ENCODE measurements at places on chromosomes 12 and 14. TPM values are rescaled to one million over a fixed set of nuclear protein-coding genes. Genes with fewer than 3 reads are reported as not detected.

The BEST3 gene
- 0.11 TPM for total RNA-seq

The PA2G4 gene
- total RNA-seq = 87.9 TPM

The ENDOU gene
- not detected for total RNA-seq

The OTUB2 gene
- total RNA-seq = 1.3 TPM

The SERPINA9 gene
- total RNA-seq = not detected

The GLT8D2 gene
- 64.7 TPM for total RNA-seq

The GDF3 gene
- total RNA-seq = not detected

- DNase-seq = no peak
These were observed 121.9 kb downstream of the PIK3C2G start for GRCh38 chr12:18383203-18383602.

- no peak for DNase-seq
These were observed 250.1 kb downstream of the APAF1 start for GRCh38 chr12:98895086-98895651.

GRCh38 chr12:112946236-112947000 is 8.1 kb downstream of the OAS3 start:
- peak; percentile 70 for DNase-seq

- DNase-seq = no peak
These were observed 43.0 kb upstream of the GNPNAT1 start for GRCh38 chr14:52834440-52834842.

DNA sequence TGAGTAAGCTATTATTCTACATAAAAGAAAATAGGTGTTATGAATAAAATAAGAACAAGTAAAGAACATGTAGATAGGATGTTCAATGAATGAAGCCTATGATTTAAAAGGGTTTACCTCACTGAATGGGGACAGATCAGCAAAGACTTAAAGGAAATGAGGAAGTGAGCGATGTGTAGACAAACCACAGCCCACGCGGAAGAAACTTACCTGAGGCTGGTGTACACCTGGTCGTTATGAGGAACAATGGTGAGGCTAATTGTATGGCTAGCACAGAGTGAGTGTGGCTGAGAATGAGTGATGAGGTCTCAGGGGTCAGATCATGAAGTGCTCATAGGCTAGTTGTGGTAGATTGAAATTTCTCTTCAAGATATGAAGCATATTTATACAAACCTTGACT is 221.7 kb downstream of the ALG10B start:
- DNase-seq = no peak

GRCh38 chr14:101349108-101349507 is 212.2 kb upstream of the DIO3 start:
- DNase-seq = peak; percentile 74

DNA sequence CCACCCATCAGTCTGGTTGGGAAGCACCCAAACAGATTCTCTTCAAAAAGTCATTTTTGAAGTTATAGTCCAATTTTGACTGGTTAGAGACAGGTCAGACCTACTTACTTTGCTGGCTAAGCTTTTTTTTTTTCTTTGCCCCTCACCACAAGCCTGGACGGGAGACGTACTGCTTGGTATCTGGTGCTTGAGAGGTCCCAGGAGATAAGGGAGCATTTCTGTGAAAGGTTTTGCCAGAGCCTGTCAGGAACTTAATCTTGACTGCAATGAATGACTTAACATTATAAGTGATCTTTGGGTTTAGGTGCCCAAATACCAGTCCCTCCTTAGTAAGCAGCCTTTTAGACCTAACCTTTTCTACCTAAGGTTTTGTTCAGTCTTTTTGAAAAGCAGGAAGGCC is 6.3 kb downstream of the MTHFD1 start:
- no peak for DNase-seq

DNA sequence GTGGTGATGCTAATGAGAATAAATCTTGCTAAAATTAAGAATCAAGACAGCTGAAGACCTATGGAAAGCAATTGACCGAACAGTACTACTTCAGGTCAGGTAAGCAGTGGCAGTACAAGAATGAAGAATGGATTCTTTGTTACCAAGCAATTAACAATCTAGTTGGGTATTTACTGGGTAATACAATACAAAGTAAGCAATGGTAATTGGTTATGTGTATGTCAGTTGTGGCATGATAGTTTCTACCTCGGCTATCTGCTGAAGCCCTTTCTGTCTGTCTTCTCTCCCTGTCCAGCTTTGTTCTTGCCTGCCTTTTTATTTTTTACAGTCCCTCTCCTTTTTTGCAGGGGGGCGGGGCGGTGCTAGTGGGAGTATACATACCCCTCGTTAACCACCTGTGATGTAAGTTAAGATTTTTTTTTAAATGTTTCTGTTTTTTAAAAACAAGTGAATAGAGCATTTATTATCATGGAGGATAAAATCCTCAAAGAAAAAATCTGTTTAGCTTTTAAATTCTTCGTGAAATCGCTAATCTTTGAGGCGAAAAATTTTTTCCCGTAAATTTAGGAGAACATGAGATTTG is 75.9 kb downstream of the RCOR1 start:
- DNase-seq = no peak

GRCh38 chr14:26941521-26941920 is 343.7 kb upstream of the NOVA1 start:
- DNase-seq = no peak

- DNase-seq = no peak
These were observed 32.7 kb upstream of the KLRF1 start for GRCh38 chr12:9794484-9795093.

DNA sequence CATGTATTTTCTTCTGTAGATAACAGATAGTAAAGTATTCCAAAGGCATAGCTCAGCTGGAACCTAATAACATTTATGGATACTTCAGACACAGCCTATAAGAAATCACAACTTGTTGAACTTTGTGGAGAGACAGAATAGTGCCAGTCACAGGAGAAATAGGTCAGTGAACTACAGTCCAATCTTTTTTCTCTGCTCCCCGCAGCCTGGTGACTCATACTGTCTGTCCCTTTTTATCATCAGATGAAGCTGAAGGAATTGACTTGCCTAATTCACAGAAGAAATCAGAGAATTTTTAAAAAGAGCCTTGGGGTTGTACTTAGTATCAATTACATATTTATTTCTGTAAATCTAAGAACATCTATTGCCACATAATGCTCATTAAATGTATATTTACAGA is 222.3 kb downstream of the ALG10 start:
- DNase-seq = peak; percentile 1

DNA sequence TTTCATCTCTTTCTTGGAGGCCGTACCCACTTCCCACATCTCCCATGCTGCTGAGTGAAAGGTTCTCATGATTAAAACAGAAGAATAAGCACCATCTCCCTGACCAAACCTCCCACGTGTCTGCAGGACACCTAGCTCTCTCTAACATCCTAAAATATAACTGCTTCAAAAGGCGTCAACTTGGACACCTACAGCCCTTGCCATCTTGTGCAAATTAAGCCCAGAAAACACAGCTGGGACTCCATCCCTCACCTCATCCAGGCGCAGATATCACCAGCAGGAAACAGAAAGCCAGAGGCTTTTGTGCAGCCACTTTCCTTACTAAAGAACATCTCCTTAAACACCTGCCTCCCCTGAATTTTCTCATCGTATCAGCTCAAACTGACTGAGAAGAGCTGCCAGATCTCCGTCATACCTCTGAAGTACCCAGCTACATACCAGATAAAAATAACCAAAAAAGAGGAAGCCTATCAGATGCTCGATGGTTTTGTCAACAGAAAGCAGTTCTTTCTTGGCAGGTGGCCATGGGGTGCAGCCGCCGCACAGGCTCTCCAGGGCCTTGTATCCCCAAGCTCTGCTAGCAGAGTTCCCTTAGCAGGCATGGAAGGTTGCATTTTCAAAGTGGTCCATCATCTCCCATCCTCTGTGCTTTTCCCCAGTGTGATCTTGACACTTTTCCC is 28.8 kb downstream of the MAP3K9 start:
- no peak for DNase-seq

GRCh38 chr14:59727073-59727661 is 143.4 kb downstream of the RTN1 start:
- DNase-seq = no peak

- DNase-seq = no peak
These were observed 32.6 kb upstream of the ANO6 start for GRCh38 chr12:45183246-45183645.

- DNase-seq = peak; percentile 10
These were observed 58.0 kb upstream of the CDKN3 start for GRCh38 chr14:54338696-54339317.
